ENCODE measurements at places on chromosomes 6 and 20.

- DNase-seq: no peak
Observed at GRCh38 chr6:168364793-168365421, 45.3 kb upstream of the DACT2 start.

- no peak for DNase-seq
Observed at GRCh38 chr6:87573307-87574024, 16.3 kb downstream of the RARS2 start.

GRCh38 chr6:142721215-142721920, 223.6 kb downstream of the HIVEP2 start:
- DNase-seq: no peak

DNA sequence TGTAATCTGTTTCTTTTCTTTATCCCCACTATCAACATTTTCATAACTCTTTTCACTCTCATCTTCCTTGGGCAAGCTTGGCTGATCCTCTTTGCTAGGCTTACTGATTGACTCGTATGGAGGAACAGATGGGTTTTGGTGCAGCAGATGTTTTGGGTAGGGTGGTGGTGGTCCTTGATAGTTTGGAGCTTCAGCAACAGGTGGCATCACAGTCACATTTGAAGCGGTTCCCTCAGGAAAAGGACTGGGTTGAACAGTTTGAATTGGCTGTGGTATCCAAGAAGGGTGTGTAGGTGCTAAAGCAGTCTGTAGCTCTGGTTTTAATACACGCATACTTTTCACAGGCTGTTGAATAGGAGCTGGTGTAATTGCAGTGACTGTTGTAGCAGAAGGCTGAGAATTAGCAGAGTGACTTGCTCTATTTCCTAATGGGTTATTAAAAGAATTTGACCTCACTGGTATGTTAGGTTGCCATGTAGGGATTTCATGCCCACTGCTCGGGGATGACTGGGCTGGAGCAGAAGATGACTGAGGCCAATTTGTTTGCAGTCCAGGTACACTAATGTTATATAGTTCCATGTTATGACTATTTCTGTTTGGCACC, 34.5 kb downstream of the LATS1 start:
- DNase-seq: no peak

DNA sequence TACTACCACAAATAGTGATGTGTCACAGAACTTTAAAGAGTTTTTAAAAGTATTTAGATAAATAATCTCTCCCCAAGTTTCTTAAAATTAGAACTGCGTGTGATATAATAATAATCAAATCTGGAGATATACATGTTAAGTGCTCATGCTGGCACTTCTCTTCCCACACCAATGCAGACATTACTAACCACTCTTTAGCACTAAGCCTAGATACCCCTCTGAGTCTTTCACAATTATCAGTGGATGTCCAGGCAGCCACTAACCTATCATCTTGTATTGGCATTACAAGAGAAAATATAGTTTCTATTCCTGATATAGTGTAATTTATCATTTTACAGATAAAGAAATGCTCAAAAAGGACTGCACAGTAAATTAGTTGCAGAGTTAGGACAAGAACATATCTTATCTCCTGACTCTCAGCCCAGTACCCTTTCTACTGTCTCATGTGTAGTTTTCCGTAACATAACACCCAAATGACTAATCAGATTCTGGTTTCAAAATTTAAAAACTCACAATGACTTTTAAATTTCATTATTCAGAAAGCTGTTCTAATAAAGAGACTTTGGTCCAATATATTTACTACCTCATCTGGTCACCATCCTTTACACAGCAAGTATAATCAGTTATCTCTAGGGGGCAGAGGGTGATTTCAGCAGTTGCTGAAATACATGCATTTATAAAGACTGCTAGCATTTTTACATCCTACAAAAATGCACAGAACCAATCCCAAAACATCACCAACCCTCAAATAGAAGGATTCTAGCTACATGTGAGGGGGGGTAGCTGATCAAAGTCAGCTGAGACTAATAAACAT, 215.5 kb upstream of the MCHR2 start:
- DNase-seq: no peak

DNA sequence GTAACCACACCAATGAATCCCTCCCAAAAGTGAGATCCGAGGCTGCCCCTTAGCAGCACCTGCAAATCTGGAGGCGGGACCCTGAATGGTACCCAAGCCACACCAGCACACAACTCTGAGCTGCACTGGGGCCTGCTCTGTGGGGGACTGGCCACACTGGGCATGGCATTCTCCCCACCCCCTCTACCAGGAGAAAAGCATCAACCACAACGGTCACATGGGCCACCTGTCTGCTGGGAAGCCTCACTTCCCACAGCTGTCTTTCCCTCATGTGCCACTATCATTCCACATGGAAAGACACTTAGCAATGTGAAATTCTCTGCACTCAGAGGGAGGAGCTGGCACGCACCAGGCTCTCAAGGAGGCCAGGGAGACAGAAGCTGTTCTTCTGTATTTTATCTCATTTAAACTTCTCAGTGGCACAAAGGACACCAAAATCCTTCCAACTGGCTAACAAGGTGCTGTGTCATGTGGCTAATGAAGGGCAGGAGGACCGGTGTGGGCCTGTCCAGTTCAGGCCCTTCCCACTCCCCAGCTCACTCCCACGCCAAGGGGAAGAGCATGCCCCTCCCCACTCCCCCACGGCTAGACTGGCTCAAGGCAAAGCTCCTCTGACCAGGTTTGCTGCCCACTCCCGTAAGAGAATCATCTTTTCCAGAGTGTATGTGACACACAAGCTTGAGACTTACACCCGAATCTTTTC, 19.0 kb downstream of the YTHDF1 start:
- DNase-seq: no peak

All from stimulated activated CD8-positive, alpha-beta memory T cell treated with anti-CD3 and anti-CD28 coated beads, Interleukin-15, amount 100 ng/mL, for 48 hours (primary cell).